ENCODE measurements at places on chromosomes 16 and 17.

DNA sequence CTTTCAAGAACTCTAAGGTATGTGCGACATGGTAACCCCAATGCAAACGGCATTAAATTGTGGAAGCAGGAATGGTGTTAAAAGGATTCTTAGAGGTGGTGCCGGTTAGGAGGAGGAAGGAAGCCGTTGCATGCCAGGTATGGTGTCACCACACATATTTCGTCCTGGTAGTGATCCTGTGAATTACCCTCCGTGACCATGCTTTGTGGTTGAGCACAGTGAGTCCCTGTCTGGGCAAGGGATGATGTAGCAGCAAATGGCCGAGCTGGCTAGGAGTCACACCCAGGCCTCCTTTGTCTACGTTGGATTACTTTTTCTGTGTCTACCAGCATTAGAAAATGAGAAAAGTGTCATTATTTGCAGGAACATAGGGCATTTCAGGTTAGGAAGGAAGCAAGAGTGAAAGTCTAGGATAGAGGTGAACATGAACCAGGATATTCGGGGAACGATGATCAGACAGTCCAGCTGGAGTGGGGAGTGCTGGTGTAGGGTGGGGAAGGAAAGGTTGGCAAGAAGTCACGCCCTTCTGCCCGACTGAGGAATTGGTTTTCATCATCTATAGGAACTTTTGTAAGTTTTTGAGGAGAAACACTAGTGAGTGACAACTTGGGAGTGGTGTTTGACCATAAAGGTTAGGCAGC lies 123.5 kb downstream of the PRKCA start:
- DNase-seq = no peak

DNA sequence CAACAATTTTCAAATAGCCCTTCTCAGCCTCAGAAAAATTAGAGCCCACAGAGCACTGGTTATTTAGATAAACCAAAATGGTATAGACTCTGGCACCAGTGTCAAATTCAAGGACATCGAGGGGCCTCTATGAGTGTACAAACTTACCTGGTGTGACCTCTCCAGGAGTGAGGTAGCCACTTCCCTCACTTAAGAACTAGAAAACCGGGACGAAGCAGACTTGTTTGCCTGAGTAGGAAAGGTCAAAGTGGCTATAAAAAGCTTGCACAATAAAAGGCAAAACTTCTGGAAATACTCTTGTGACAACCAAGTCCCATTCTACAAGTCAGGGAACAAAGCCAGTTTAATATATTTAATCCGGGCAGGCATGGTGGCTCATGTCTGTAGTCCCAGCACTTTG lies 39.2 kb upstream of the PRSS54 start:
- DNase-seq = no peak

DNA sequence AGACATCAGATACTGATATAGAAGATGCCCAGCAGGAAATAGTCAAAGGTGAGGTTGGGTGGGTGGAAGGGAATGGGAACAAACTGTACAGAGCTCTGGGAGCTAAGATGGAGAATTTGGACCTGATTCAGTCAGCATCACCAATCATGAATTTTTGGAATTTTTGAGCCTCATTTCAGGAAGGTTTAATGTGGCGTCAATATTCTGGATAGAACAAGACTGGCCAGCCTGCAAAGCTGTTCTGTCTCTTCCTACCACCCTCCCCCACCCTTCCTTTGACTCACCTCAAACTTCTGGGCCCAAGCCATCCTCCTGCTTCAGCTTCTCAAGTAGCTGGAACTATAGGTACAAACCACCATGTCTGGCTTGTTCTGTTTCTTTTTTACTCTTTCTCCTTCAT lies 32.6 kb downstream of the CTCF start:
- DNase-seq = no peak

DNA sequence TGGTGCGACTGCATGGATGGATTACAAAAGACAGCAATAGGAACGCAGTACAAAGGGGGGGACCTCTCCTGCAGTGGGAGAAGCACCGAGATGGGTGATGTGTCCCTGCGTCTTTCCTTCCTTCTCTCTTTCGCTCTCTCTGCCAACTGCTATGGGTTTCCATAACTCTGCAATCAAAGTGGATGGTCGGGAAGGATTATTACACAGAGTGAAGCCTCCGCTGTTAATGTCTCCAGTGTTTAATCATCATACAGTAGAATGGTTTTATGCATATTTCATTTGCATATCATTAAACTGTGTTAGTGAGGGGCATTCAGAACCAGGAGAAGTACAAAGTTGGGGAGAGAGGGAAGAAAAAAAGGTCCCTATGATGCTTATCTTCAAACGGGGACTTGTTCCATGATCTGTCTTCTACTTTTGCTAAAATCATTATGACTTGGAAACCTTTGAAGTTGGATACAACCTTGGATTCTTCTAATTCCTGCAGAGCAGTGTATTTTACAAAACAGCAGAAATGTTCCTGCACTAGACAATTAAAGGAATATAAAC lies 255.9 kb upstream of the PMFBP1 start:
- no peak for DNase-seq

DNA sequence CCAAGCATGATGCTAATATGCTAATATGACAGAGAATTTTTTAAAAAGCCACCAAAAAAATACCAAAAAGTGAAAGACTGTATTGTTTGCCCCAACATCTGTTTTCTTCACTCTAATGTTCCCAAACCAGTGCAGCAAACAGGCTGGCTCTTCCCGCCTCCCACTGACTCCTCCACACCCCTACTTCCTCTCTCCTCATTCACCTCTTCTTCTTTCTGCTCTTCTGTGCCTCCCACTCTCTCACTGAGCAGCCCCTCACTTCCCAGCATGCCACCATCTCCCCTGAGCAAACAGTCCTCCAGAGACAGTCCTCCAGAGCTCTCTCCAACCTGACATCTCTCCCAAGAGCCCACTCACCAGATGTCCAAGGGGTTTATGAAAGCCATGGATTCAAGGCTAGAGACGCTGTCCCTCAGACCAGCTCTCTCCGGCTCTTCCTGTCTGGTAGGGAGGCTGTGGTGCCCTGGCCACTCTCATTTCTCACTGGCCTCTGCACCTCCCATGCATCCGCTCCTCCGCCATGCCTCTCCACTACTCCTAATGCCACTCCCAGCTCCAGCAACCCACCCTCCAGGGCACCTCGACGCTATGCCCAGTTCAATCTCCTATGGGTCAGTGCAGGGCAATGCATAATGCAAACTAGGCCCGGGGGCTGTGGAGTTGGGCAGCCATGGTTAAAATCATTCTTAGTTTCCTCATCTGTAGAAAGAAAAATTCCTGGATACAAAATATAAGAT lies 52.9 kb downstream of the ANKRD11 start:
- DNase-seq = no peak

DNA sequence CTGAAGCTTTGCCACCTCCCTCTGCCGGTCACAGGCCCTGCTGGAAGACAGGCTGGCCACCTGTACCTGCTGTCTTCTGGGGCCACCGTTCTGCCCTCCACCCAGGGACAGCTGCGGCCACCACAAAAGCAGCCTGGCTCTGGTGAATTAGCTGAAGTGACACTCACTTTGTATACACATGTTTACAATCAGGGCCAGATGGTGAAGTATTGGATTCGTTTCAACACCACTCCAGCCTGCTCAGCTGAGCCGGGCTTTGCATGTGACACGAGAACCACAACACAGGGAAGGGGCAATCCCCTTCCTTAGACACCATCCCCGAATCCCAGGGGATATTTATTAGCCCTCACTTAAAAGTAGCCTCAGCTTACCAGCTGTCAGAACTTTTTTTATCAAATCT lies 191.5 kb upstream of the RPL38 start:
- no peak for DNase-seq

DNA sequence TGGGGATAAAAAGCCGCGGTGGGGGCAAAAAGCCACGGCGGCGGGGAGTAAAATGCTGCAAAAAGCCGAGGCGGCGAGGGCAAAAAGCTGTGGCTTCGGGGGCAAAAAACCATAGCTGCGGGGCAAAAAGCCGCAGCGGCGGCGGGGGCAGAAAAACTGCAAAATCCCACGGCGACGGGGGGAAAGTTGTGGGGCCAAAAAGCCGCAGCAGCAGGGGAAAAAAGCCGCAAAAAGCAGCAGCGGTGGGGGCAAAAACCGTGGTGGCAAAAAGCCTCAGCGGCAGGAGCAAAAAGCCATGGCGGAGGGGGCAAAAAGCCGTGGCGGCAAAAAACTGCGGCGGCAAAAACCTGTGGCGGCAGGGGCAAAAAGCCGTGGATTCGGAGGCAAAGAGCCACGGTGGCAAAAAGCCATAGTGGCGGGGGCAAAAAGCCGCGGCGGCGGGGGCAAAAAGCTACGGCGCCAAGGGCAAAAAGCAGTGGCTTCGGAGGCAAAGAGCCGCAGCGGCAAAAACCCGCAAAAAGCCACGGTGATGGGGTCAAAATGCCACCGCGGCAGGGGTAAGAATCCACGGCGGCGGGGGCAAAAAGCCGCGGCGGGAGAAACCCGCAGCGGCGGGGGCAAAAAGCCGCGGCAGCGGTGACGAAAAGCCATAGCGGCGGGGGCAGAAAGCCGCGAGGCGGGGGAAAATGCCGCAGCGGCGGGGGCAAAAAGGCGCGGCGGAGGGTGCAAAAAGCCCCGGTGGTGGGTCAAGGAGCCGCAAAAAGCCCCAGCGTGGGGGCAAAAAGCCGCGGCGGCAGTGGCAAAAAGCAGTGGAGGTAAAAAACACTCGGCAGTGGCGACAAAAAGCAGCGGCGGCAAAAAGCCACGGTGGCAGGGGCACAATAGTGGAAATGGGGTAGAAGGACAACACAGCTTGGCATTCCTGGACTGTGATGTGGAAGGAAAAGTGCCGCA lies 192.8 kb downstream of the SHCBP1 start:
- DNase-seq = no peak

GRCh38 chr17:59451706-59452105 lies 113.7 kb upstream of the DHX40 start:
- no peak for DNase-seq

DNA sequence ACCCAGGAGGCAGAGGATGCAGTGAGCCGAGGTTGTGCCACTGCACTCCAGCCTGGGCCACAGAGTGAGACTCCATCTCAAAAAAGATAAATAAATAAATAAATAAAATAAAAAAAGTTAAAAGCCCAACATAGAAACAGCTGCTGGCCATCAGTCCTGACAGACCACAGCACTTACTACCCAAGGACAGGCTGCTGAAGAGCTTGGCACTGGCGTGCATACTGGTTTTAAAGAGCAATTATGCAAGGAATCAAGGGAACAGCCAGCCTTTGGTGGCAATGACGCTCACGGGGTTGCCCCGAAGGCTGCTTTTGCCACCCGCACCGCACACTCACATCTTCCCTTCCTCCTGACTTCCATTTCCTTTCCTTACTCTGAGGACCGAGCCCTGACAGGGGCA lies 4.2 kb downstream of the PLD6 start:
- no peak for DNase-seq

GRCh38 chr16:78216166-78216745 lies 116.8 kb downstream of the WWOX start:
- DNase-seq = no peak

All from iPS-NIHi11 (cell line).